ENCODE measurements at places on chromosomes 11 and 22.

DNA sequence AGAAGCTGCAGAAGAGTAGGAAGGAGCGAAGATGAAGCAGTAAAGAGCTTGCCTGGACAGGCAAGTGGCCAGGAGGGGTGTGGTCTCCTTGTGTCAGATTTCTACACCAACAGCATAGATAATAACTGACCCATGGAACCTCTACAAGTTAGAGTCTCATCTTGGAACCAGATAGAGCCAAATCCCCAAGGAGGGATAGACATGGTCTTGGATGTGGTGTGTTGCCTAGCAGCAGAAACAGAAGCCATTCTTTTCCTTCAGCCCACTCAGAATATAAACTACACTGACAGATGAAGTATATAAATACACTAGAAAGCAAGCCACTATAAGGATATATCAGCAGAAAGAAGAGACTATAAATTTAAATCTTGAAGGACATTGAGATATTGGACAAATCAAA, 4.3 kb upstream of the CARD16 start:
- no peak for DNase-seq

DNA sequence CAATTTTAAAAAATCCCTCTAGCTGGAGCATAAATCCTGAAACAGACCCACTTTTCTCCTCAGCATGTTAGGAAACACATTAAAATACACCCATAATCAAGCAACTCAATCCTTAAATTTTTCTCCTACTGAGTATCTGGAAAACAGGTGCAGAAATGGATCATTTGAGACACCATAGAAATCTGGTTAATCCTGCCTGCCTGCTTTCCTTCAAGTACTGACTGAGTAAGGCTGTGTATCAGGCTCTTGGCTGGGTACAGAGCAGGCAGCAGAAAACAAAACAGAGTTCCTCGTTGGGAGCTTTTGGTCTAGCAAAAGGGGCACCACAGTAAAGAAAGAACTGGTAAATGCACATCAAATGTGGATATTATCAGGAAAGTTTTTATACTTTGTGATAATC, 1.9 kb downstream of the KCNQ1OT1 start:
- no peak for DNase-seq

DNA sequence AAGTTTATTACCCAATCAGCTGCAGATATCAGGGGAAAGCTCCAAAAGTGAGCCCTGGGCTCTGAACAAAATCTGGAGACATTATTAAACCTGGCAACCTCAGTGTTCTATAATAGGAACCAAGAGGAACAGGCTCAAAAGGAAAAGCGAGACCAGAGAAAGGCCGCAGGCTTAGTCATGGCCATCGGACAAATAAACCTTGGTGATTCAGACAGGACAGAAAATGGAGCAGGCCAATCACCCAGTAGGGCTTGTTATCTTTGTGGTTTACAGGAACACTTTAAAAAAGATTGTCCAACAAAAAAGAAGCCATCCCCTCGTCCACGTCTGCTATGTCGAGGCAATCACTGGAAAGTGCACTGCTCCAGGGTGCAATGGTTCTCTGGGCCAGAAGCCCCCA, 7.7 kb upstream of the PANX1 start:
- no peak for DNase-seq

DNA sequence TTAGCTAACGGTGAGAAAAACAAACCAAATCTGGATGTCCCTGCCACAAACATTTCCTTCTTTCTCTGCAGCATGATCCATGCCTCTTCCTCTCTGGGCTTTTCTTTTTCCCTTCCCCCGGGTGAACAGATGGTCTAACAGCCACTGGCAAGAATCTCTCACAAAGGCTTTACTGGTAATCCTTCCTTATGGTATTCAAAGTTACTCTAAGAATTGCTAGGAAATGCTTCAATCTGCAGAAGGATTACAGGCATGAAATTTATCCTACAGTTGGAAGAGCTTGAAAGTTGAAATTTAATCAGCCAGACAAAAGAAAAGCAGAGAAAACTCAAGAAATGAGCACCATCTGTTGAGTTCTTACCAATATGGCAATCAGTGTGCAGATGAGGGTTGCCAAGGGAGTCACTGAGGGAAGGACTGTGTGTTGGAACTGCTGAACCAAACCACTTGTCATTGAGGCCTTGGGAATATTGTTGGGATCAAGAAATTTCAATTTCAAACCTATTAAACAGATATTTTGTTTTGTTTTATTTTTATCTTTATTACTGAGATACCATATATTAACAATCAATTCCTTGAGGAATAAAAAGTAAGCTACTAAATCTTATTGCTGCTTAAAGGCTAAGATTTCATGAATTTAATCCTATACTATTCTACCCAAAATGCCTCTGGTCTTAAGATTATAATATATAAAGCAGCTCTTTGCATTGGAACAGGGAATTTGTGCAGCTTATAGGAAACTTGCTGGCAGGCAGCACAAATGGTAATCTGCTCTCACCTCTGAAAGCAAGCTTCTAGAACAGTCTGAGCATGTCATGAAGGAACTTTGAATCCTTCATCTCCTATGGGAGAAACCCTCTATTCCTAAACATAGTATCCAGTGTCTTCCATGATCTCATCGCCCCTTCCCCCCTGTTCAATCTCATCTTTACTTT, 29.7 kb upstream of the NDUFC2 start:
- DNase-seq: no peak

DNA sequence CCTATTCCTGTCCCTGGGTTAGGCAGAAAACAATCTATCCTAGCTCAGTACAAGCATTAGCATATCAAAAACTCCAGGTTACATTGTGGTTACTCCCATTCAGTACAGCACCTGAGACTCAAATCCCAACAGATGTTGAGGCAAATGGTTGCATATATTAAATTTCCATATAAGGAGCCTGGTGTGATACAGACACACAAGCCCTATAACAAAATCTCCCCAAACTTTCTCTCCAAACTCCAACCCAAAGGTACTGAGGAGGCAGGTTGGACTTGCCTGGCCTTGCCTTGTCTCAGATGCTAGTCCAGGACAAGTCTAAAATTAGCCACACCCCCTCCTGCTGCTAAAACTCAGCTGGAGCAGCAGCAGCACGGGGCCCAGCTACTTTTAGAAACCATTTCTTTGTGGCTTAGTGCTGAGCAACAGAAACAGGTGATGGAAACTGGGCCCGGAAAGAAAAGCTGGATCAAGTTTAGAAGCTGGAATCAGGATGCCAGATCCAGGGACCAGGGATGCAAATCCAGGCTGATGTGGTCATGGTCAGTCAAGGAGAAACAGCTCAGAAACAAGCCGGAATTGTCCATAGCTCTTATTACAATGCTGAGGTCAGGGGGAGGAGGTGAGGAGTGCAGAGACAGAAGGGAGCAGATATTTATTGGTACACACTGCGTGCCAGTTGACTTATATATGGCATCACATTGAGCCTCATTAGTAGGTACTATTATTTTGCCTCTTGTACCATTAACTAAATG, 73.7 kb upstream of the AMOTL1 start:
- DNase-seq: no peak

DNA sequence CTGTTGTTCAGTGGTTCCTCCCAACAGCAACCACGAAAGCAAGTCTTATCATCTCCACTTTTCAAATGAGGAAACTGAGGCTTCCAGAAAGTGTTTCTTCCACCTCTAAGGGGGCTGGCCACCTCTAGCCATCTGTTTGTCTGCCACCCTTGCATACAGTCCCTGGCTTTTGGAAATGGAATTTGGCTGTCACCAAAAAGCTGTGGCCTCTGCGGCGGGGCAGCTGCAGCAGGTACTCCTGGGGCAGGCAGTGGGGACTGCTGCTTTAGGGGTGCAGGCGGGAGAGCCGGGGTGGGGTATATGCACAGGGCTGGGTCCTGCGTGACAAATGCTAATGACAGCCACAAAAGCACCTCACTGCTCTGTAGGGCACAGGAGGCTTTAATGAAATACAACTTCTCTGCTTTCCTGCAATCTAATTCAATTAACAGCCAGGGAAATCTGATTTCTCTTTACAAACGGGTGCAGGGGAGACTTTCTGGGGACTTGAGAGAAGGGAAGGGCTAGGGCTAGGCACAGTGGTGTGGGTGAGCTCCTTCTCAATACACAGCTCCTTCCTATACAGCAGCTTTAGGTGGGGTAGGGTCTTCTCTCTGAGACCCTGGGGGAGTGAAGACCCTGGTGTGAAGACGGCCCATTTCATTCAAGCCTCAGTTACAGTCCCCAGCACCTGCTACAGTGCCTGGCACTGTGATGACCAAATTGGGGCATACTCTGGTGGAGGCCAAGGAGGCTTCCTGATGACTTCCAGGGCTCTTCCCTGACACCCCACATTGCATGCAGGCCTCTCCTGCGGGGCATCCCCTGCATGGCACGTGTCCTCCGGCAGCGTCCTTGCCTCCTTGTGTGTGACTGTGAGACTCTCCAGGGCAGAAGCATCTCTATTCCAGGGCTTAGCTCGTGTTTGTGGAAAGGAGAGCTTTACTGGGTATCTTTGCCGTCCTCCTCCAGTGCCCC, 161.6 kb downstream of the CEP164 start:
- DNase-seq: no peak

GRCh38 chr11:697811-698311, 2.2 kb downstream of the TMEM80 start:
- DNase-seq: no peak

DNA sequence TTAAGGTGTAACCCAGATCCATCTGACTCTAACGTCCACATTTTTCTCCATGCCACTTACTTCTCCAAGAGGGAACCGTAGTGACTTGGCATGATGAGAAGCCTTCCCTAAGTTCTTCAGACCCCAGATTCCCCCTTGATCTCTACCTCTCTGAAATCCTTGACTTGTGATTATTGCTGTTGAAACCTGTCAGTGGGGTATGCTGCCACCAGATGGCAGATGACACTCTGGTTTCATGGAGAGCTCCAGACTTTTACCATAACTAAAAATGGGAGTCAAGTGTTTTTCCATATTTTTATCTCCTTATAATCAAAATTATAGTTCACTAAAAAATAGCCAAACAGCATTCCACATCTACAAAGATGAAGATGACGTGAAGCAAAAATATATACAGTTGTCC, 504.2 kb downstream of the SOX6 start:
- DNase-seq: no peak

- DNase-seq: no peak
Measured at GRCh38 chr22:35325209-35325608, 25.5 kb downstream of the TOM1 start.

DNA sequence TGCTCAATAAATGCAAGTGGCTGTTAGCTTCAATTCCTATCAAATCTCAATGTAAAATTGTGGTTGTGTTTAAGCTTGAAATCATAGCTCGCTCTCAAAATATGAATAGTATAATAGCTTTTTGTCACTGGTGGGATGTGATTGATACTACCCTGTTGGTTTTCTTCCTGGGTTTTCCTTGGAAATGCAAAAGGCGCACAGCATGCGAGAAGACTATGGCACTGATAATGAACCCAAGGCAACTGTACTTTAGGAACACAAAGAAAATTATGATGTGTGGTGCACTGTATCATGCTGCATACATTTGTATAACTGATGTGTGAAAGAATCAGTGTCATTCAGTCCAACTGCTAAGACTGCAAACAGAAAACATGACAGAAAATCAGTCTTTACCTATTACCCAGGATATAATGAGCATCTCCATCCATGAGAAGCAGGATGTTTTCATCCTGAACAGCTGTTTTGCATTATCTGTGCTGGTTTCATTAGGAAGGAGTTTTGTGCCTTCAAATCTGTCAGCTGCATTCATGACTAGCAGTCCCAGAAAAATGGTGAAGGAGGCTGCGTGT, 101.2 kb downstream of the TRPC6 start:
- DNase-seq: no peak

DNA sequence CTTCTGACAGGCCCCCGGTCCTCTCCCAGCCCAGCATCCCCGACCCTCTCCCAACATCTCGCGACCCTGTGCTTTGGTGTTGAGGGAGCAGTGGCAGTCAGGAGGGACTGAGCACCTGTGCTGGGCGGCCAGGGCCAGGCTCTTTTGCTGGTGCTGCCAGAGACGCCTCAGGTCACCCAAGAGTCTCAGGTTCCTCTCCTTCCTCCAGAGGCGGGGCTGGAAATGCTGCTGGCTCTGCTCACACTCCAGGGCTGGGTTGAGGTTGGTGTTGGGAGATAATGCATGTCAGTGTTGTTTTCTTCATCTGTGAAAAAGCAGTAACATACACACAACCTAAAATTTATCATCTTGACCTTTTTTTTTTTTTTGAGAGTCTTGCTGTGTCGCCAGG, 1.2 kb upstream of the IGLL1 start:
- no peak for DNase-seq

DNA sequence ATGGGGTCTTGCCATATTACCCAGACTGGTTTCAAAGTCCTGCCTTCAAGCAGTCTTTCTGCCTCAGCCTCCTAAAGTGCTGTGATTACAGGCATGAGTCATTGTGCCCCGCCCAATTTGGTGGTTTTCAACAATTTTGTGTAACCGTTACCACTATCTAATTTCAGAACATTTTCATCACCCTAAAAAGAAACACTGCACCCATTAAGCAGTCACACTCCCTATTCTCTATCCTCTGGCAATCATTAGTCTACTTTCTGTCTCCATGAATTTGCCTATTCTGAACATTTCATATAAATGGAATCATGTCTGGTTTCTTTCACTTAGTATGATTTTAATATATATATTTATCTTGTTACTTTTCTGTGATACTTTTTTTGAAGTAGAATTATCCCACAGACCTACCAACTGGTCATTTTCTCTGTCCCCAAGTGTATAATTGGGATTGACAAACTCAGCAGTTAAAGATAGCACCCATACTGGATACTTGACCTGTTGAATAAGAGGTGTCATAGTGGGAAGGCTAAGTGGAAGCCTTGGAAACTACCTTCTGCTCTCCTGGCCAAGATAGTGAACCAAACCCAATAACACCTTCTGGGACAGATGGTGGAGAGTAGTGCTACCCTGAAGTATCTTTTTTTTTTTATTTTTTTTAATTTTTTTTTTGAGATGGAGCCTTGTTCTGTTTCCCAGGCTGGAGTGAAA, 64.8 kb downstream of the STIM1 start:
- peak; percentile 22 for DNase-seq

- DNase-seq: no peak
Measured at GRCh38 chr11:68770781-68771180, 19.5 kb upstream of the TESMIN start.

DNA sequence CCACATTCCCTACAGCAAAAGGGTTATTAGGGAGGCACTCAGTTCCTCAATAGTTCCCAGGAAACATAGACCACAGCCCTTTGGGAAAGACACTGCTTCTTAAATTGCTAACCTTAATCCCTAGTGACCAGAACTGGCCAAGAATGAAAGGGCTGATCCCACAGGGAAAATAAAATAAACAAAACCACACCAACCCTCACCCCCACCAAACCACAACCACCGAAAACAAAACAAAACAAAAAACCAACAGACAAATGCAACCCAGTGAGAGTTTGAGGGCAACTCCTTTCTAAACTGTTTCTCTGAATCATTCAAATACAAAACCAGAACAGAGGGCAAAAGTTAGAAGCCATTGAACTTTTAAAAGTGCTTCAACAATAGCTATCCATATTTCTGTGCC, 57.2 kb downstream of the NAV2 start:
- DNase-seq: no peak

Data from stimulated activated CD4-positive, alpha-beta T cell treated with anti-CD3 and anti-CD28 coated beads, TNF-alpha, amount 100 ng/mL, for 4 hours (primary cell).